ENCODE measurements at places on chromosomes 6 and 20.

DNA sequence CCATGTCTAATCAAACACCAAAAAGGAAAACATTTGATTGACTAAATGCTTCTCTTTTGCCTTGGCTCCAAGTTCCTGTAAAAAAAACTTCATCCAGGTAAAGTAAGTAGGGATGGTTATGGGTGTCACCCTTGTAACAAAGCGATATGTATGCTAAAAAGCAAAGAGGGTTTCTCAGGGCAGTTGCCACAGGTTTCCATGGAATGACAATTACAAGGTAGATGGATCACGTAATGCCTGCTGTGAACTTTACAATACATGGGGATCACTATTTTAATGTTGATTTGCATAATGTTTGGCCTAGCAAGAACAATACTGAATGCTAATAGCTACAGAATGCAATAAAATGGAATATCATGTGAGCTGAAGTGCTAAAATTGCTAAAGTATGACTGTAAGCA, 2.9 kb upstream of the BMP2 start:
- no peak for DNase-seq

GRCh38 chr6:106439459-106439858, 78.9 kb downstream of the CRYBG1 start:
- DNase-seq, result no peak

- DNase-seq, result no peak
Observed at GRCh38 chr20:13213335-13213734, 7.7 kb upstream of the ISM1 start.

DNA sequence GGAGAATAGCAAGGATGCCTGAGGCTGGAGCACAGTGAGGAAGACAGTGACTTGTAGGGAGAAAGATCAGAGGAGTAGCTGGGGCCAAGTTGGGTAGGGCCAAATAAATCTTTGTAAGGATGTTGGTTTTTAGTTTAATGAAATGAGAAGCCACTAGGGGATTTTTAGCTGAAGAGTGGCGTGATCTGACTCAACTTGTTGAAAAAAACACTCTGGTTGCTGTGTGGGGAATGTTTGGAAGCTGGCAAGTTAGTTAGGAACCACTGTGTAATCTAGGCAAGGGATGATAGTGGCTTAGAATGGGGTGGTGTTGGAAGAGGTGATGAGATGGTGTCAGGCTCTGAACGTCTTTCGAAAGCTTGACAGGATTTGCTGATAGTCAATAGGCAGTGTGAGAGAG, 176.1 kb upstream of the HDDC2 start:
- no peak for DNase-seq

DNA sequence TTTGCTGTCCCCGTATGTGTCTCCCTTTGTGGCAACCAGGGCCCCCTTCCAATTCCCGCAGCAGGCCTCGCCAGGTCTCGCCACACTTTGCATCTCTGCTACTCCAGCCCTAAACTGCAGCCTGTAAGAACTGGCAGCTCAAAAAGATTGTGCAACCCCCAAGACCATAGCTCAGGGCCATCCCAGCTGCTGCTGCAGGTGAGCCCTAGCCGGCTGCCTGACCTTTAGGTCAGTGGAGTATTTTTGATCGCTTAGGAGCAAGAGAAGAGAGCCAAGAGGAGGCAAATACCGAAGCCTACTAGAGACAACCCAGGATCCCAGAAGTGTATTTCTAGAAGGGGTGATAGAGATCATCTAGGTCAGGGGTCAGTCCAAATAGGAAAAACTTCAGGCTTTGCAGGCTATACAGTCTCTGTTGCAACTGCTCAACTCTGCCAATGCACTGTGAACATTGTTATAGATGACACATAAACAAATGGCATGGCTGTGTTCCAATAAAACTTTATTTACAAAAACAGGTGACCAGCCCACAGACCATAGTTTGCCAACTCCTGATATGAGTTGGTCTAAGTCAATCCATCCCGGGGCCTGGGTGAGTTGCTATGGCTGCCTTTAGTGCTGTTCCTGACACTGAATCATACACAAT, 138.4 kb downstream of the EYA2 start:
- no peak for DNase-seq

GRCh38 chr6:38406096-38406495, 233.6 kb downstream of the BTBD9 start:
- no peak for DNase-seq

GRCh38 chr6:45837541-45838200, 178.0 kb downstream of the CLIC5 start:
- DNase-seq, result no peak

Measured in T follicular helper cell (primary cell).